Stimulated activated CD8-positive, alpha-beta memory T cell treated with anti-CD3 and anti-CD28 coated beads, Interleukin-15, amount 100 ng/mL, for 1 hour (primary cell): ENCODE measurements at places on chromosomes 2 and 18.

GRCh38 chr2:15302154-15302553 lies 259.0 kb downstream of the NBAS start:
- no peak for DNase-seq

DNA sequence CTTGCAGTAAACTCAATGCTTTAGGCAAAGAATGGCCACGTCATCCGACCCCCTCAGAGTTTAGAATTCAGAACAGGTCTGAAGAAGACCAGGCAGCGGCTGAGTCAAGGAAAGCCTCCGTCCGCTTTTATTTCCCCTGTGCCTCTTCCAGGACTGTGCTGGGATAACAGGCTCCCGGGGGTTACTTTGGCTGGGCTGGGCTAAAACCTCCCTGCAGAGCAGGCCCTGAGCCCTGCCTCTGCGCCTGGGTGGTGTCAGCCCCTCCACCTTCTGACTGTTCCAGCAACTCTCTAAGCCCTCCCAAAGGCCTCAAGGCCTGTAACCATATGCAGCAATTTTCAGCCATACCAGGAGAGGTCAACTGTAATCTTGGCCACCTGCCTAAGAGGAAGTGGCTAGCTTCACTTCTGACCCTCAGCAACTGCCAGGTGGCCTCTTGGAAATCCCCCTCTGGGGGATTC lies 166.5 kb downstream of the RPIA start:
- DNase-seq = no peak

GRCh38 chr2:239629926-239630617 lies 229.3 kb upstream of the HDAC4 start:
- DNase-seq = no peak

GRCh38 chr2:143577489-143577888 lies 448.3 kb downstream of the ARHGAP15 start:
- DNase-seq = no peak

DNA sequence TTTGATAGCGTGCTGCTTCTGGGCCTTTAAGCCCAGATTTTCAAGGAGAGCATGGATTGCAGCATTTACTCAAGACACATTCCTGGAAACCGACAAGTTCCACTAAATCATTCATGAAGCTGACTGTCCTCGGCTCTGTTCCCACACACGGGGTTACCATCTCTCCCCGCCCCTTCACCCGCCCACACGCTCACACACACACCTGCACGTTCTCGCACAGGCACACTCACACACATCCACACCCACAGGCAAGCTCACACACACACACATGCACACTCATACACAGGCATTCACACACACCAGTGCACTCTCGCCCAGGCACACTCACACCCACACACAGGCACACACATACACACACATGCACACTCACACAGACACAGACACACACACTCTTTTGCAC lies 150.0 kb upstream of the AGAP1 start:
- no peak for DNase-seq

- no peak for DNase-seq
These were observed 67.6 kb upstream of the RBBP8 start for GRCh38 chr18:22865354-22866116.

DNA sequence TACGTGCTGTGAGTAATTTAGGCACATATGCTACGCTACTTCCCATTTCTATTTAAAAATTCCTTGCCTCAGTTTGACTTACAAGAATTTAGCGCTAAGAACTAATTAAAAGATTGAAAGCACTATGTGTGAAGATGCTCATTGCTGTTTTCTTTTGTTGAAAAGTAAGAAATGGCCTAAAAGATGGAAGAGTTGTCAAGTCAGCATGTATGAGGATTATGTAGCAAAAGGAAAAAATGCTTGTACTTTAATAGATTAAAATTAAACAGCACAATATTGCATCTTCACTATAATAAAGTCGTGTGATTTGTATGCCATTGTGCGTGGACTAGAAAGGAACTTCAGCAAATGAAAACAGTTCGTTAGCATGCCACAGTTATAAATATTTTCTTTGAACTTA lies 77.0 kb downstream of the COX7A2L start:
- no peak for DNase-seq

GRCh38 chr18:61845197-61845596 lies 47.6 kb downstream of the RNF152 start:
- no peak for DNase-seq

DNA sequence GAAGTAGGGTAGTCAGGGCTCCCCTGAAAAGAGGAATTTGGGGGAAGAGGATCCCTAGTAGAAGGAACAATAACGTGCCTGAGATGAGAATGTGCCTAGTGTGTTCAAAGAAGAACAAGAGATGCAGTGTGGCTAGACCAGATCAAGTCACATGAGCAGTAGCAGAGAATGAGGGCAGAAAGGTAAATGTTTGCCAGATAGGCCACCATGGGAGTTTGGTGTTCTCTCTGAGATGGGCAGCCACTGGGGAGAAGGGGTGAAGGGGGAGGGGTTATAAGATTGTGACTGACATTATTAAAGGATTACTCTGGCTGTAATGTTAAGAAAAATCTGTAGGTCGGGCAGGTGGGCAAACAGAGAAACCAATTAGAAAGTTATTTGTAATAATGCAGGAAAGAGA lies 166.0 kb downstream of the LCLAT1 start:
- no peak for DNase-seq

DNA sequence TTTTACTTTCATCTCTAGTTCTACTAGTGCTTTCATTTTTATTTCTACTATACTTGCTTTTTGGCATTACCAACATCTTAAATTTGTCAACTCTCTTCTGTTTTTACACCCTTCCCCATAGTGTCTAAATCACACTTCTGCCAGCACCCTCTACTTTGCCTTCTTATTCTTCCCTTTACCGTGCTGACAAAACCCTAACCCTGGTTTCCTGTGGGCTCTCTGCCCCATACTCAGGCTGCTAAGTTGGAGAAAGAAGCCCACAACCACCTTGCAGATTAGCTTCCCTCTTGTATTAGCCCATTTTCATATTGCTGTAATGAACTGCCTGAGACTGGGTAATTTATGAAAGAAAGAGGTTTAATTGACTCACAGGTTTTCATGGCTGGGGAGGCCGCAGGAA lies 24.8 kb downstream of the GIGYF2 start:
- DNase-seq = no peak

DNA sequence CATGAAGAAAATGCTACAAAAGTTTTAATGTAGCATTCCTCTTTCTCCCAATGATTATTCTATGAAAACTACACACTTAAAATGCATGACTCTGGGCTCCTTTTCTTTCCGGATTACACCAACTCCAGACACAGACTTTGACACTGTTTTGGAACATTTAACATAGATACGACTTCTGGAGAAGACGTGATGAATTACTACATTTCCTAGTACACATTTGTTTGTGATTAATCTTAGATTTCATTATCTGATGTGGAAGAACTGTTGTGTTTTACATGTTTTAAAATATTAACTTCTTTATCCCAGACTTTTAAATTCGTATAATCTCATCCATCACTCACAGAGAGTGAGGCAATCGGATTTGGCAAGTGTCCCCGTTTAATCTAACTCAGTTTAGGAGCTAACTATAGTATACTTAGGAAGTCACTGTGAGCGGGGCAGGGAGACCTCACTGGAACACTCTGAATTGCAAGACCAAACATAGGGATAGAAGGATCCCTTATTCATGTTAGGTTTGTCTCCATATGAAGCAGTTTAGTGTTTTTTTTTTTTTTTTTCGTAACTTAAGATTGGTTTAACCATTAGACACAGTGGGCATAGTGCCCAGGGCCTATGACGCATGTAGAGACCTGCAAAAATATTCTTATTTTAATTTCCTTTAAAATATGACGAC lies 66.7 kb downstream of the PDE1A start:
- DNase-seq = no peak

- DNase-seq = no peak
These were observed 33.2 kb downstream of the MLPH start for GRCh38 chr2:237520290-237520689.

DNA sequence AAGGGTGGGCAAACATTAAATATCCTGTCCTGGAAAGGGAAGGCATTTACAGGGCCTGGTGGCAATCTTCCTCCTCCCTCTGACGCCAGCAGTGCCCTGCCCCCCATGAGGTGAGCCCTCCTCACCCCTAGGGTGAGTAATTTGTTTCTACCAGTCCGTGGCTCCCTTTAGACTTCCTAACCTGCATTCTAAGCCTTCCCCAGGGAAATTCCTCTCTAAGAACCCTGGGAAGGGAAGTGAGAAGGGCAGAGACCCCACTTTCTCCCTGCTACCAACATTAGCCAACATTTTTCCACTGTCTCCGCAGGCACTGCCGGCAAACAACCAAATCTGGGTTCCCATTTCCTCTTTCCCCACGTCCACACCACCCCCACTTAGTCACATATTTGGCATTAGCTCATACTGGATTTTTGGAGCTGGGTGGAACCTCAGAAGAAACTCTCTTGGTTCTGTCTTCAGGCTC lies 69.3 kb downstream of the NRP2 start:
- no peak for DNase-seq

- no peak for DNase-seq
These were observed 261.5 kb downstream of the MYCN start for GRCh38 chr2:16201848-16202247.

DNA sequence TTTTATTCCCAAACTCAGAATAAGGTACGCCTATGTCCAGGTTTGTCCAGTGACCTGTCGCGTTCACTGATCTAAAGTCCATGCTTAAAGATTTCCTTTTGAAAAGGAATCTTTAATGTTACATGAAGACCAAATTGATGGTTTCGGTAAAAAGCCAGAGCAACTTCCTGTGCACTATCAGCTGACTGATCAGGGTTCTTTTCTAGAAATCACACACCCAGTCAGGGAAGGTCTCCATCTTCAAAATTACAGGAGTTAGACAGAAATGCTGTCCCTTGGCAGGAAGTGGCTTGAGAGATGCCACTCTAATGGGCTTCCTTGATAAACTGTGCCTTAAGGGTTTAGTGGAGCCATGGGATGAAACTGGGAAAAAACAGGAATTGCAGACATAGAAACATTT lies 14.7 kb upstream of the ARHGAP25 start:
- no peak for DNase-seq

DNA sequence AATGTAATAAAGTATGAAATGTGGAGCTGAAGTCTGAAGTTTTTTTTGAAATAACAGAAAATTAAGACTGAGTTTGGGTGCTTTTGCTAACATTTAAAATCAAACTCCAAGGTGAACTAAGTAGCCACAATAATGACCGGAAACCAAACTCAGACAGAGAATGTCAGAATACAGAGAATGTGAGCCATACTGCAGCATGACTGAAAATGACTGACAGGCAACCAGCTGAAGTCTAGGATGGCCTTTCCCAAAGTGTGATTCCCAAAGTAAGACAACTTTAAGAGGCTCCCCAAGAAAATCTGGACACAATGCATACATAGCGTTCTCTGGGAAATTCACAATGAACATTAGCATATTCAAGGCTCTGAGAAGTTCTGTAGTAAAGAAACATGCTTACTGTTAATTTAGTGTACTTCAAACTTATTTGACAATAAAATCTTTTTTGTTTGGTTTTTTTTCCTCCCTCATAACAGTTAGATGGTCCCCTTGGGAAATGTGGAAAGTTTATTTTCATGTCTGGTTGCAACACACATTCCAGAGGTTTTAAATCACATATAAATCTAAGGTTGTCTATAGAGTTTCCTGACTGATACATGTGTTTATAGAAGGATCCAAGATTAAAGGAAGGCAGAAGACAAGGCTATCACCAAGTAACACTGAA lies 28.6 kb downstream of the PLA2R1 start:
- no peak for DNase-seq

DNA sequence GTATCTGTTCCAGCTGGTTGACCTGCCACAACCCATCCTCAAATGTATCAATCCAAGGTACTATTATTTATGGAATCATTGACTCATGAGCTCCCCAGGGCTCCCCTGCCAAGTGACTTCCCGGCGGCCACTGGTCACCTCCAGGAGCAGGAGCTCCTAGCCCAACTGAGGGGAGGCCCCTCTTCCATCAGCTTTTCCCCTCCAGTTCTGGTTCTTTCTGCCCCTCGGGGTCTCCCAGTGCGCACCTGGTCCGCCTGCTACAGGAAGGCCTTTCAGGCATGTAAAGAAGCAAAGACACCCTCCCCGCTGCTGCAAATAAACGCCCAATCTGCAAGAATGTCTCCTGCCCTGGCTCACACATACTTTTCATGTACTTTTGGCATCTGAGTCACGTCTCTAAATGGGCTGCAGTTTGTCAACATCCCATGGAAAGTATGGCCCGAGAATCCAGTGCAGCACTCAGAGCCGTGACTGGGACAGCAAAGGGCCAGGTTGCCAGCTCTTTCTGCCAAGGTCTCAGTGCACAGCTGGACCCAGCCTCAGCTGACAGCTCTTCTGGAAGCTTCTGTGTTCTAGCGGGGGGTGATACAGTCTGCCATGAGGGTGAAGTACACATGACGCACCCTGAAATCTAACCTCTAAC lies 41.4 kb downstream of the KLHL29 start:
- no peak for DNase-seq

DNA sequence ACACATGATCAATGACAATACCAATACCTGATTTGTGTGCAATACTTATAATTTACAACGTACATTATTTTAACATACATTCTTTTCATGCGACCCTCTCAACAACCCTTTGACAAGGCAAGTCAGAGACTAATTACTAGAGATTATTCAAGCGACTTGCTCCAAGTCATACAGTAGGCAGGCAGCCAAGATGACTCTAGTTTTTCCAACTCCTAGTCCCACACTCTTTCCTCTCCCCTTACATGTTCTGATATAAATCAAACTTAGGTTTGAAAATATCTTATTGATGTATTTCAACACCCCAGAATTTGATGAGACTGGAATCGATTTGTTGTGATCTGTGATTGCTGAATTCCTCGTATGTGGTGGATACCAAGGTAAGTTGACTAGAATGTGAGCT lies 8.0 kb upstream of the CYP27C1 start:
- DNase-seq = no peak

- no peak for DNase-seq
These were observed 7.8 kb downstream of the NT5DC4 start for GRCh38 chr2:112728378-112729175.

DNA sequence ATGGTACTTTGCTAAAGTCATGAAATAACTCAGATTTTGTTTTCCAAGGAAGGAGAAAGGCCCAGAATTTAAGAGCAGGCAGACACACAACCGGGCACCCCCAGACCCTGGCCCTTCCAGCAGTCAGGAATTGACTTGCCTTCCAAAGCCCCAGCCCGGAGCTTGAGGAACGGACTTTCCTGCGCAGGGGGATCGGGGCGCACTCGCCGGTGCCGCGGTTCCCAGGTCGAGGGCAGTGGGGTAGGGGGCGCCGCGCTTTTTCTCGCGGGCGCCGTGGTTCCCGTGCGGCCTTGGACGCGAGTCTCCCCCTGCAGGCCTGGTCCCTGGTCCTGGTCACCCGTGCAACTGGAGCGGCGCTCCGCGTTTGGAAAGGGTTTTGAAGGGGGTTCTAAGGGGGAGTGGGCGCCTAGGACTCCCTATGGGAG lies 1.2 kb downstream of the ZNF236 start:
- no peak for DNase-seq
